ENCODE measurements at places on chromosomes 7 and 10.
A peak's percentile ranks its signal among the peaks of the same experiment; 100 is the strongest.

GRCh38 chr10:128277267-128277840, 151.1 kb upstream of the MKI67 start:
- DNase-seq = no peak

DNA sequence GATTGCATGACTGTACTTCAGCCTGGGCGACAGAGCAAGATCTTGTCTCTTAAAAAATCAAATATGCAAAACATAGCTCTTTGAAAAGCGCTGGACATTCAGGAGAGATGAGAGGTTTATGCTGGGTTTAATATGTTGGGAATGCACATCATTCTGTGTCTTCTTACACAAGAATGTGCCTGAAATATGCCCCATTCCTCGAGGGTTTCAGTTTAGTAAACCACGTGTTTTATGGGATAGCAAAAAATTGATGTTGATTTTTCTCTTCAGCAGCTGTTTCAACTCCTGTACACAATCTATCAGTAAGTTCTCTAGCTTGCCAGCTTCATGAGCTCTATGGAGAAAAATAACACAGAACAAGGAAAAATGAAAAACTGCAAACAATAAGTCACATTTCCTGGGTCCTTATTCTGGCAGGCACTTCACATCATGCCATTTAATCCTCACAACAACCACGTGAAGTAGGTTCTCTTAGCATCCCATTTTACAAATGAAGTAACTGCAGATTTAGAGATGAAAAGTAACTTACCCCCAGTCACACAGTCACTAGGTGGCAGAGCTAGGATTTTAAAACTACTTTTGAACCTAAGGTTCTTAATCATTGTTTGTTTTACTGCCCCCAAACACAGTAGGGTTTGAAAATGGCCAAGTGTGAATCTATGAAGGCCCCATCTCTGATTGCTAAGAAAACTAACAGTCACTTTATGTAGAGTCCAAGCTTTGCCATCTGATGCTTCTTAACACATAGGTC, 423.6 kb downstream of the PHTF2 start:
- DNase-seq = no peak

- DNase-seq = no peak
Observed at GRCh38 chr10:72690071-72690755, 1.7 kb upstream of the MCU start.

GRCh38 chr10:74589226-74589673, 237.2 kb upstream of the KAT6B start:
- peak; percentile 88 for DNase-seq

DNA sequence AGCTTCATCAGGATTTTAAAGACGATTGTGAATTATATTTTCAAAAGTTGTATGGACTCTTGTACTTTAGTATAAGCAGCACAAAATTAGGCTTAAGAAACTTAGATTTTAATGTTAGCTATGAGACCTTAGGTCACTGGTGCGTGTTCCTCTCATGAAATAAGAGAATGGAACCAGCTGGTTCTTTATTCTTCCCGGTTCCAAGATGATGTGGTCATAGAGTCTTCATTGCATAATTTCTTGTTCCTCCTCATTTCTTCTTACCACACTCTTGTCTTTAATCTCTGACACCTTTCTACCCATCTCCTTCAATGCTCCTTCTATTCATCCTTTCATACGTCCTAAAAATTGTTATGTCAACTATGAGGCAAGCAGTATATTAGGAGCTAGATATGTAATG, 437.2 kb downstream of the AUTS2 start:
- DNase-seq = no peak

- no peak for DNase-seq
Observed at GRCh38 chr7:102396710-102397019, 502 bp downstream of the PRKRIP1 start.

- DNase-seq = no peak
Observed at GRCh38 chr10:123648595-123648994, 17.6 kb upstream of the GPR26 start.

DNA sequence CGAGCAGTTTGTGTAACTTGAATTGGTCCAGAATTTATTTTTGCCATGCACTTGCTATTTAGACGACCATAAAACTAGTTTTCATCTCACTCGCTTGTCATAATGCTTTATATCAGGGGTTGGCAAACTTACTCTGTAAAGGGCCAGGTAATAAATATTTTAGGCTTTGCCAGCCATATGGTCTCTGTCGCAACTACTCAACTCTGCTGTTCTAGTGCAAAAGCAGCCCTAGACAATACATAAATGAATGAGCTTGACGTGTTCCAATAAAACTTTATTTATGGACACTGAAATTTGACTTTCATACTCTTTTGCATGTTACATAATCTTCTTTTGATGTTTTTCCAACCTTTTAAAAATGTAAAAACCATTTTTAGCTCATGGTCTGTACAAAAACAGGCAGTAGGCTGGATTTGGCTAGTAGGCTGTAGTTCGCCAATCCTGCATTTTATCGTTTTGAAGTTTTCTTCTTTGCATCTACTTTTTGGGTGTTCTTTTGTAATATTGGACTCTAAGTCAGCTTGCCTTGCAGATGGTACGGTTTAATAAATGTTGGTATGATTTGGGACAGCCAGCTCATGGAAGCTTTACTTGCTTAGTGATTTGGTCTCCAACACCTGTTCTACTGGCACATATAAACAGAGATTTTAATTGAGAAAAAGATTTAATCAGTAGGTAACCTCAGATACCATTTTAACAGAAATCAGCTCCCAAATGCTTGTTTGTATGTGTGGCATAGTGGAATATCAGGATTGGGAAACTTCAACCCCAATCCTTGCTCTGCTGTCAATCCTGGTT, 25.6 kb downstream of the SND1 start:
- DNase-seq = no peak

GRCh38 chr7:333393-333764, 43.4 kb downstream of the FOXL3 start:
- DNase-seq = no peak

DNA sequence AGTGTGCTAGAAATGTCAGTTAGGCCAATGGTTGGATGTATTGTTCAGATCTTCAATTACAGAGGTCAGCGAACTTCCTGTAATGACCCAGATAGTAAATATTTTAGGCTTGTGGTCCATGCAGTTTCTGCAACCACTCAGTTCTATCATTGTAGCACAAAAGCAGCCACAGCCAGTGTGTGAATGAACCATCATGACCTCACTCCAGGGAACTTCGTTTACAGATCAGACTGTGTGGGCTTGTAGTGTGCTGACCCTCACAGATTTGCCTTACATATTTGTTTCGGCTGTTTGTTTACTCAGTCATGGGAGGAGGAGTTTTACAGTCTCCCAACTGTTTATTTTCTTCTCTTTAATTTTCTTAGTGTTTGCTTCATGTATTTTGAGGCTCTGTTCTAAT, 55.4 kb downstream of the LANCL2 start:
- DNase-seq = no peak

DNA sequence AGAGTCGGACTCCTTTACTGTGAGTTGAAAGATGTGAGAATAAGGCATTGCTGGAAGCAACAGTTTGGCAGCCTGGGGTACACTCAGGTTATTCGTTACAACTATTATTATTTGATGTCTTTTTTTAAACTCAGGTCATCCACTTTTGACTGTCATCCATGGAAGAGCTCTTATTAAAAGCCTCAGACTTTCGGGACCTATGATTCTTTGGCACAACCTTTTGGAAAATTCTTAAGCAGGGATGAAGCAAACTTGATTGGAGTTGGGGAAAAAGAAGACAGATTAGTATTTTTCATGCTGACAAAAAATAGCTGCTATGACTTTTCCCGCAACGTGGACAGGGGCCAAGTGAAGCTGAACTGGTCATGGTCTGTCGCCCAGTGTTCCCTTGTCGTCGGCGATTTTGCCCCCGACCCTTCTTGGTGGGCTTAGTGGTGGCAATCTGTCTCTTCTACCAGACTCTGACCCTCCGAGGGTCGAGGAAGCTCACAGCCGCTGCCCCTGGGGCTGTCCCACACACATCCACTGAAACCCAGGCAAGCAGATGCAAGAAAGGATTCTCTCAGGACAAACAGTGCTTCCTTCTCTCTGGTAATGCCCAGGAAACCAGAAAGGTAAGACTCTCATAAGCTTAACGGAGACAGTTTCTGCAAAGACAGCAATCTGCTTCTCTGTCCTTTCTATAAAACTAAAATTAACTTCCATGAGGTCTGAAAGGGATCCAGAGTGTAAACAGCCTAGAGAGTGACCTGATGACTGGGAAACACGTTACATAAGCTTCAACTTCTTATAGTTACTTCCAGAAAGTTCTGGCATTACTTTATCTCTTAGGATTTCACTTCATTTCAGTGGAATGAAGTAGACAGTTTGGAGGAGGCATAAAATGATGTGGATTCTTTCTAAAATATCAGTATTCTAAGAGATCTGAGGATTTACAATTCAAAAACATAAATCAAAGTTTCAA, 1.0 kb downstream of the CPED1 start:
- DNase-seq = peak; percentile 56

DNA sequence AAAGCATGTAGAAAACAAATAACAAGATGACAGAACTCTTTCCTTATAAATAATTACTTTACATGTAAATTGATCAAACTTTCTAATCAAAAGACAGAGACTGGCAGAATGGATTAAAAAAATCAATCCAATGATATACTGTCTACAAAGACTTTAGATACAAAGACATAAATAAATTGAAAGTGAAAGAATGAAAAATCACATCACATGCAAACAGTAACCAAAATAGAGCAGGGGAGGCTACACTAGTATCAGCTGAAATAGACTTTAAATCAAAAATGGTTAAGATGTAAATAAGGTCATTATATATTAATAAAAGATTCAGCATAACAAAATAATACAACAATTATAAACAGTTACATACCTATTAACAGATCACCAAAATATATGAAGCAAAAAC, 97.3 kb downstream of the SNX13 start:
- DNase-seq = no peak

- no peak for DNase-seq
Observed at GRCh38 chr10:78898341-78899097, 170.2 kb upstream of the ZMIZ1 start.

DNA sequence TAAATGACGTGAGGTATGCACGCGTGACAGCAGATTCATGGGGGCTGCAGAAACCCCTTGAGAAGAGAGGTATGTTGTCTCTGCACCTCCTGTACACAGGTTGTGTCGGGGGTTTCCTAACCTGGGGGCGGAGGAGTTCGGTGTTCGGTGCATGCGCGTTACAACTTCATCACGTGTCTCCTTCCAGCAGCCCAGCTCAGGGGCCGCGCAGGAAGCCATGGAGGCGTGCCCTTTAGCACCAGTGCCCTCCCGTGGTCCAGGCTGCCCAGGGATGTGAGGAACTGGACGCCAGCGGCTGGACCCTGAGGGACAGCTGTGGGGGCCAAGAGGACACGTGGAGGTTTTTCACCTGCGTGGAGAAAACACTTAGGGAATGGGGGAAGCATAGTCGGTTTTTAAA, 186.4 kb downstream of the EBF3 start:
- DNase-seq = no peak

- DNase-seq = no peak
Observed at GRCh38 chr10:87722716-87723115, 63.0 kb downstream of the PAPSS2 start.

GRCh38 chr10:111273635-111274034, 196.8 kb downstream of the ADRA2A start:
- DNase-seq = no peak

GRCh38 chr10:59397961-59398360, 35.6 kb upstream of the FAM13C start:
- DNase-seq = no peak

GRCh38 chr7:127251465-127252376, 1.0 kb downstream of the GRM8 start:
- DNase-seq = no peak

GRCh38 chr7:150368884-150369747, 494 bp downstream of the REPIN1 start:
- peak; percentile 52 for DNase-seq

DNA sequence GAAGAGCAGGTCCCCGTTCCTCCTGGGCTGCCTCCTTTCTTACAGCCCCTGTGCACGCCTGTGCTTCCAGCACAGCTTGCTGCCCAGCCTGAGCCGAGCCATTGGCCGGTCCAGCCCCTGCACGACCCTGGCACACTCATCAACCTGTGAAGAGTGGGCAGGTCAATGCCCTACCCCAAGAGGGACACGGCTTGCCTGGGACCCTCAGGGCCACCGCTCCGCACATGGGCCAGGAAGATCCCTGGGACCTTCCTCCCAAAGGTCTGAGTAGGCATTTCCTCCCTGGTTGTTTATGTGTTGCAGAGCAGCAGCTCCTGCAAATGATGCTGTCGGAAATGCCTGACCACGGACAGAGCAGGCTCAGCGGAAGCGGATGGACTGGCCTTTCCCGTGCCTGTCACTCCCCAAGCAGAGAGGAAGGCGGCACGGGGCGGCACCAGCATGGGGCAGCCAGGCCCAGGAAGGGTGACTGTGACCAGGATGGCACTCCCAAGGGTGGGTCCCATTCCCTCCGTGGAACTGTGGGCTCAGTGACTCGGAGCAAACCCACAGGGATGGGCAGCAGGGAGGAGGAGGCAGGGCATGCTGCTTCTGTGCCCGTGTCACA, 252.5 kb downstream of the TNS3 start:
- DNase-seq = no peak

DNA sequence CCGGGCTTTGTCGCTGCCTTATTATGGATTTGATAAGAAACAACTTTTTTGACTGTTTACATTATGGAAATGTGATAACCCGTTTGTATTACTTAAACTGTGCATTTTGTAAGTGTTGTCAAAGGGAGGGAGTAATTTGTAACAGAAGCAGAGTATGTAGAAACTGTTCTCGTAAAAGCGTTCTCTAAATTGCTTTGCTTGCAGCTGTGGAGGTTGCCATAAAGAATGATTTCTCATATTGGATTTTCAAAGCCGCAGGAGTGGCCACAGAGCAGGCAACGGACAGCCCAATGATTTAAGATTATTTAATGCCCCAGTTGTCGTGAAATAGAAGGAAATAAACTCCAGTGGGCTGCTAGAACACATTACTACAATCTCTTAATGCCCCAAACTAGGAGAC, 114.0 kb upstream of the INSYN2A start:
- DNase-seq = no peak

GRCh38 chr10:75505840-75506506, 74.5 kb downstream of the LRMDA start:
- no peak for DNase-seq

DNA sequence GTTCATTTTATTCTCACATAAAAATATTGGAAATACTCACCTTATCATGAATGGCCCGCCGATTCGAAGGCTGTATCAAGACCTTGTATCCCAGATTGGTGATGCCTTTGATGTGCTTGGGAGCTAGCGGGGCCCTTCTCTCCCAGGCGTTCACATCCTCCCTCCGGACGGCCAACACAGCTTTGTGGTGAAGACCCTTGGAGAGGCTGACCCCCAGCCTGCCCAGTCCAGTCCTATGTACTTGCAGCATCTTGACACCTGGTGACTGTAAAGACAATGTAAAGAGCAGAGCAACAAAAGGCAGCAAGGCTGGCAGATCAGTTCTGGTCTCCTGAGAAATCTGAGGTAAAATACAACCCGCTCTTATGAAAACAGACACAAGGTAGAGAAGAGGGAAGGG, 10.6 kb downstream of the AASS start:
- DNase-seq = no peak

- DNase-seq = no peak
Observed at GRCh38 chr7:111159426-111159825, 68.5 kb downstream of the LRRN3 start.

- no peak for DNase-seq
Observed at GRCh38 chr7:73435471-73436009, 2.0 kb downstream of the FZD9 start.

- DNase-seq = no peak
Observed at GRCh38 chr7:40697653-40698052, 562.8 kb downstream of the SUGCT start.
